ENCODE measurements at places on chromosomes 5 and 9.

DNA sequence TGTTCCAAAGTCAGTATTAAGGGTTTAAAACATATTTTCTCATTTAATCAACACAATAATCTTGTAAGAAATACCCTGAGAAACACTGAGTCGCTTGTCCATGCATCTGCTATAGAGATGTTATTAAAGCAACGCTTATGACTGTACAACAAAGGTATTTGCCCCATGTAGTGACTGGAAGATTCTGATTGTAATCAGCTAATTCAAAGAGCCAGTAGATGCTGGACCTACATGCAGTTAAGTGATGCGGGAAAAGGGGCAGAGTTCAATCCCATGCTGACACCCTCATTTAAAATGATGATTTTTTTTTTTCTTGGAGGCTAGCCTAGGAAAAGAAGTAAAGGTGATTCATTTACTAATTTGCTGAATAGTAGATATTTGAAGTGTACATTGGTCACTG, 149.3 kb upstream of the MTAP start:
- DNase-seq = no peak

GRCh38 chr5:150160448-150161081, 4.9 kb upstream of the PDGFRB start:
- no peak for DNase-seq

DNA sequence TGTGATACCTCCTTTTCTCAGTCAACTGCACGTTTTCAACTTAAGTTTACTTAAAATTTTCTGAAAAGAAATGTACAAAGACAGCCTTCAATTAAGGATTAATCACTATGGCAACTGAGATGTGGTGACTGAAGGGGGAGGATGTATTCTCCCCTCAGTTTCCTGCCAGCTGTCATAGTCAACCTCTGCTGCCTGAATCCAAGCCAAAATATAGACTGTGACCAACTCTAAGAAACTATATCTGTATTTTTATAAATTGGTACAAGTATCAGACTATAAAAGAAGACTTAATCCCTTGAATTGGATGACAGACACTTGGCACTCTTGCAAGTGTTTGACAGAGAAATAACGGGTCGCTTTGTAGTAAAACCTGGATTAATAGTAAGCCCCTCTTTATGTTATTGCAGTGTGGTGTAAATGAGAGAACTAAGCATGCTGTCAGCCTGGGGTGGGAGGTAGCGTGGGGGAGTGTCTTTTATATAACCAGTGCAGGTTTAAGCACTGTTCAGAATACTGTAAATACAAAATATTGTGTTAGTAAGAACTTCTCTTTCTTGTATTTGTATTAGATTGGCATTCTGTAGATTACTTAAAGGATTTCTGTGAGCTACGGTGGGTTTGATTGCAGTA, 106.4 kb downstream of the ERCC6L2 start:
- DNase-seq = no peak

GRCh38 chr5:23332650-23333251, 174.7 kb upstream of the PRDM9 start:
- no peak for DNase-seq

DNA sequence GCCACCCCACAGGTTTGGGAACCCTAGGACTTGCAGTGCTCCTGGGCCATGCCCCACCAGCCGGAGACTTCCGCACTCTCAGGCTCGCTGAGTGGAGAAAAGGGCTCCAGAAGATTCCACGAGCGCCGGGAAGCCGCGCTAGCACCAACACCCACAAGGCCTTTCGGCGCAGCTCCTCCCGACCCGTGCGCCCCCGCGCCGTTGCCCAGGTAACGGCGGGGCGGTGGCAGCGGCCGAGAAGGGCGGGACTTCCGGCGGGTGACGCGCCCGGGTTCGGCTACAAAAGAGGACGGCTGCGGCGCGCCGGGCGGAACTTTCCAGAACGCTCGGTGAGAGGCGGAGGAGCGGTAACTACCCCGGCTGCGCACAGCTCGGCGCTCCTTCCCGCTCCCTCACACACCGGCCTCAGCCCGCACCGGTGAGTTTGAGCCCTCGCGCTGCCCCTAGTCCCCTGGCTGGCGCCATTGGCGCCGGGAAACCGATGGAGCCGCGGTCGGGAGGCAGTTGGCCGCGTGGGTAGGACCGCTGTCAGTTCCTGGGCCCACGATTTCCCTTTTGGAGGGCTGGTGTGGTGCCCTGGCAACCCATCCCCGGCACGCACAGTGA, at the start of gene DNAJA1:
Gene DNAJA1 (plus strand): TSS at position 308 of the 606 bp plus-strand sequence. CDS start 1,212 bp downstream, outside the sequence.
- peak; percentile 97 for DNase-seq

- DNase-seq = no peak
Observed at GRCh38 chr5:38414348-38414747, 142.1 kb downstream of the LIFR start.

DNA sequence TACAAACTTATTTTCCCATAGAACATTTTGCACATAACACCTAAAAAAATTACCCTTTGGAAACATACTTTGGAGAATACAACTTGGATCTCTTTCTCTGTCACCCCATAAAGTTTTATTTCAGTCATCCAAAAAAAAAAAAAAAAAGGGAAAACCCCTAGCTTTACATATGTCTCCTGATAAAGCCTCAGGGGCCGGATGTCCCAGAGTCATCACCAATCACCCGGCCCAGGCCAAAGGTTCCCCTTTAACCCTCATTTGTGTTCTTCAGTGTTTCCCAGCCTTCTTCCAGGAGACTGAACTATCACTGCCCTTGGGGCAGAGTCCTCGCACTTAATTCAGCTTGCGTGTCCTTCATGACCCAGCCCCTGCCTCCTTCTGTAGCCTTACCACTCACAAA, 28.8 kb downstream of the ANXA6 start:
- DNase-seq = no peak

GRCh38 chr9:6409811-6410210, 3.2 kb upstream of the UHRF2 start:
- no peak for DNase-seq
